ENCODE measurements at places on chromosomes 4 and X.

GRCh38 chr4:17550549-17550948, 26.4 kb upstream of the LAP3 start:
- no peak for DNase-seq

DNA sequence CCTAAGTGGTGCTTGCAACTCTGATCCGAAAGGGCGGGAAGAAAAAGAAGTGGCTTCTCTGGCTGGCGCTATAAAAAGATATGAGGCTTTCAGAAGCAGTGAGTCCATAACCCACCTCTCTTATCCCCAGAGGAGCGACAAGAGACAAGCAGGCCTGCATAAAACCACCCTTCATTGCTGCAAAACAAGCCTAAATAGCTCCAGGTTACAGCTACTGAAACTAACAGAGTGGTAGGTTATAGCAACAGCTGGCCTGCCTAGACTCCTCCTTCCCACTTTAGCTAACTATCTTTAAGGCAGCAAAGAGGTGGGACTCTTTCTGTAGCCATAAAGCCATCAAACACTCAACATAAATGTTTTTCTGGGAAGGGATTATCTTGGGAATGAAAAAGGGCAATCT, 245.0 kb upstream of the GPR101 start:
- no peak for DNase-seq

DNA sequence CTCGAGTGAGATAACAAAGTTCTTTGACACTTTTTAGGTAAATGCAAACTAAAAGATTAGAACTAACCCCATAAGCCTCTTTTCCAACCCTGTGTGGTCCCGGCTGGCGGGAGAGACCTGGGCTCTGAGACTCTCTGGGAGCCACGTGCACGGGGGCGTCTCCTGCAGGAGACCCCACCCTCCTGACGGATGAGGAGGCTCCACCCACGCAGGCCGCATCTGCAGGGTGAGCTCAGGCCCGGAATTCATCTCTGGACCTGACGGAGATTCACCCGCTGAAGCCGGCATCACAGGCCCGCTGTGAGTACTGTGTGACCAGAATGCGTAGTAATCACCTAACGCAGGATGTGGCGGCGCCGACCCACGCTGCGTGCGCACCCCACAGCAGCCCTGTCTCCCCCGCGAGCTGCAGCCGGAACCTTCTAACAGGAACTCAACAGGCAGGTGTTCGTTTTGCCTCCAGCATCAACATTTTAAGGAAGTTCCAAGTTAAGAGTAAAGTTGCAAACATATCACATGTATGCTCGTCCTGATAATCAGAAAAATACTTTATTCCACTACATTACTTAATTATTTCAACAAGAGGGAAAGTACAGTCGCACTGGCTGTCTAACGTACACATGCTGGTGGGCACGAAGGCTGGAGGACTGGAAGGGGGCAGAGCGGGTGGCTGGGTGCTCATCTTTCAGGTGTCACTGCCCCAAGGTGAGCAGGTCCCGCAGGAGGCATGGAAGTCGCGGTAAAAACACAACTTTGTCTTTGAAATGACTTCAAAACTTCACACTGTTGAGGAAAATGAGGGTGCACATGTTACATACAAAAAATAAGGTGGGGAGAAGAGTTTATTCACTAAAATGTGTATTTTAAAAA, 44.5 kb downstream of the FGFRL1 start:
- no peak for DNase-seq

GRCh38 chrX:80808881-80809411, 731 bp downstream of the BRWD3 start:
- DNase-seq: no peak

DNA sequence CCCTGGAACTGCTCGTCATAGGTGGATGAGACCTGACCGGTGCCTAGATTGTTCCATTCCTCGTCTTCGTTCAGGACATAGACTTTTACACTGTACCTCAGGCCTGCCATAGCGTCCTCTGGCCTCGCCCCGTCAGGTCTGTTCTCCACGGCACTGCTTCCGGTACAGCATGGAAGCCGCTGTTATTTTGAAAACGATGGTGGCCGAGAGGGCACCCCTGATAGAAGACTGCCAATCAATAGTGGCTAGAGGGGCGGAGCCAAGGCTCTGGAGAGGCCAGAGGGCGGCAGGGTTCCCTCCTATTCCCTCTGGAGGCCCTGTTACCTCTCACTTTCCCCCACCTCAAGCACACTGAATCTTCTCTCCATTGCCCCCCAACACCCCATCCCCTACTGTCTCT, at the start of gene PPP4R3C:
Gene PPP4R3C, minus strand, starts transcription at position 155 of the 400 bp plus-strand sequence. Its CDS starts 45 bp downstream, at position 110.
- no peak for DNase-seq

DNA sequence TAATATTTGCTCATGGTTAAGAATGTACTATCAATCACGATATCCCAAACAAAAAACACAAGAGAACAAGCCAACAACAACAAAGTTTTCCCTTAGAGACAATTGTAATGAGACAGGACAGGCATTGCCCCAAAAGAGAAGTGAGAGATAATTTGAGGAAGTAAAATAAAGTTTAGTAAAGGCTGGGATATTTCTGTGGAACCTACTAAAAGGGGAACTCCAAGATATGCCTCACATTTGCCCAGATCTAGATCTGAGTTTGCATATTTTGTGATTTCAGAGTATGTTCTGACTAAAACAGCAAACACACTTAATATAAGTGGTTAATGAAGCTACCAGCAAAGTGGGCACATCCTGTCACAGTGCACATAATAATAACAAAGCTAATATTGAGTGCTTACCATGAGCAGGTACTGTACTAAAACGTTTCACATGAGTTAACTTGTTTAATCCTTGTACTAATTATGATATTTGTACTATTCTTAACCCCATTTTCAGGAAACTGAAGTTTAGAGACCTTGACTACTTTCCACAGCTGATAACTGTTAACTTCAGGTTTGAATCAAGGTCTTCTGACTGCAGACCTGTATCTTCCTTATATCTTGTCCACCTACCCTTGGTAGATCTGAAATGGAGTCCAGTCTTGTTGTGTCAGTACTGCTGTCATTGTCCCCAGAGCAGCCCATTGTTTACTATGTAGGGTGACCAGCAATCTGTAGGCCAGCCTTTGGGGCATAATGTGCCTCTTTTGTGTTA, 26.0 kb upstream of the BMP2K start:
- no peak for DNase-seq

DNA sequence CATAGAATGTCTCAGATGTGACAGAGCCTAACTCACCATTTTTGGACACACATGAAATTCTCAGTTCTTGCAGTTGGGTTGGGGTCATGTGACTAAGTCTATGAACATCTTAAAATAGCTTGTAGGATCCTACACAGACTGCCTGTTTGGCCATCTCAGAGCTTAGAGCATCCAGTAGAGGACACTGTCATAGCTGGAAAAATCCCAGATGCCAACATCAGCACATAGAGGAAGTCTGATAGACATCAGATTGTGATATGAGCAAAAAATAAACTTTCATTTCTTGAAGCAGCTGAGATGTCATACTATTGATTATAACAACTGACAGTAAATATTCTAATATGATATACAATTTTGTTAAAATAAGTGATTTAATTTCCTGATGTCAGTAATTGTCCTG, 207.1 kb downstream of the TRAM1L1 start:
- DNase-seq: no peak

- no peak for DNase-seq
Measured at GRCh38 chrX:72495046-72495445, 77.6 kb downstream of the HDAC8 start.

DNA sequence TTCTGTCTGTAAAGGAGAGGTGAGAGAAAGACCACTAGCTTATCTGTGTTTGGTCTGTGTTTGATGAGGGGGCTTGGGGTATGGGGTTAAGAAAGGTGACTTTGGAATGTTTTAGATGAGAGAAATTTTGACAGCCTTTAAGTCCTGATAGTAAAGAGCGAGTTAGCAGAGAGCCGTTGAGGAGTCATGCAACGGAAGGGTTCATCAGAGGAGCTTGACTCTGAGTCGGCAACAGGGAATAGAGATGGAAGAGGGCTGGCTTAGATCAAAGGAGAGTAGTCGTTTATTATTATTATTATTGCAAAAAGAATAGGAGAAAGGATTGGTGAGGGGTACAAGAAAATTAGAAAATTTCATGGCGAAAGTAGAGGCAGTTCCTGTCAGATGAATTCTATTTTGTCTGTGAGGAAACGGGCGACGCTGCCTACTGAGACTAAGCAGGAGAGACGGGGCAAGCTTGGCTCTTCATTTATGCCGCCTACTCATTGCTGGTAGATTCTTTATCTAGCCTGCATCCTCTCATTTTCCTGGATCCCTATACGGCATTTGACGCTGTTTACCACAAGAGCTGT, 473 bp upstream of the VAMP7 start:
- no peak for DNase-seq

DNA sequence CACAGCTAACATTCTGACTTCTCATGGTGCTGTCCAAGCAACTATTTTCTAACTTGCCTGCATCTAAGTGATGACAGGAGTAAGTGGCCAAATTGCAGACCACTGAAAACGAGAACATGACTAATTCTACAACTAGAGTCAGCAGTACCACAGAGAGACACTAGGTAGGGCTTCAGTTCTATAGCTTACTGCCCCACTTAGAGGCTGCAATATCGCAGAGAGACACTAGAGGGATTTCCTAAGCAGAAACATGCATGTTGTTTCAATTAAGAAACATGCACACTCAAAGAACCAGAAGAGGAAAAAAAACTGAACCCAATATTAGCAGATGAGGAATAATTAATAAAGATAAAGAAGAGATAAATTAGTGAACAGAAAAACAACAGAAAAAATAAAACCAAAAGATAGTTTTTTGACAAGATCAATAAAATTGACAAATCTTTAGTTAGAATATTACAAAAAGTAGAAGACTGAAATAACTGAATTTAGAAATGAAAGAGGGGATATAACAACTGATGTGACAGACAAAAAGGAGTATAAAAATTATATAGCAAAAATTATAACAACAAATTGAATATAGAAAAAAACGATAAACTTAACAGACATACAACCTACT, 100.8 kb downstream of the SPIN4 start:
- DNase-seq: no peak

DNA sequence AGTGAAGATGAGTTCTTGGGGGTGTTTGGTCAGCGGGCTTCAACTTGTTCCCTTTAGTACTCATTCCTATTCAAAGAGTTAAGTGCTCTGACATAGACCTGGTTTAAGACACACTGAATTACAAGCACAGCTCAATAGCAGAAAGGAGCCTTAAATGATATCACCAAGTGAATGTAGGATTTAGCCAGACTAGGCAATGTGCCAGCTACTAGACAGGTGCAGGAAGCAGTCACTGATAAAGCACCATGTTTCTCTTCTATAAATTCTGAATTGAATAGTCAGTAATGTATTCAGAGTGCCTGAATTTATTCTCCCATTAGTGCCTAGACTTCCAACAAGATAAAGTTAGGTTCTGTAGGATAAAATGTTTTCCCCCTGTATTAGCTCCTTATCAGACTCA, 63.6 kb downstream of the ASB9 start:
- DNase-seq: no peak

DNA sequence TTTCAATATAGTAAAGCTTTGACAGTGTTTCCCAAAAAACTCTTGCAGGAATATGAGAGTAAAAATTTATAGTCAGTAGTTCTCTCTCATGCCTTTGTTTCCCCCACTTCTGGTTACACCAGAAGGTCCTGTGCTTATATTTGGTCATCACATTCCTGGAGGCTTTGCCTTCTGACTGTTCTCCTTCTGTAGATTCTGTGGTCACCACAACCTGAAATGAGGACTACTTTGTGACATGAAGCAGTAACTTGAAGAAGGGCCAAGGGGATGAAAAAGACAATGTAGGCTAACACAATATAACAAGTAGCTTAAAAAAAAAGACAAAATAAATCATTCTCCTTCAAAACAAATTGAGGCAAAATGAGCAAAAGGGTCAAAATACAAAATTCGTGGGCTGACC, 366.2 kb upstream of the NR3C2 start:
- DNase-seq: no peak

- no peak for DNase-seq
Measured at GRCh38 chr4:70670332-70671014, 4.2 kb upstream of the JCHAIN start.

DNA sequence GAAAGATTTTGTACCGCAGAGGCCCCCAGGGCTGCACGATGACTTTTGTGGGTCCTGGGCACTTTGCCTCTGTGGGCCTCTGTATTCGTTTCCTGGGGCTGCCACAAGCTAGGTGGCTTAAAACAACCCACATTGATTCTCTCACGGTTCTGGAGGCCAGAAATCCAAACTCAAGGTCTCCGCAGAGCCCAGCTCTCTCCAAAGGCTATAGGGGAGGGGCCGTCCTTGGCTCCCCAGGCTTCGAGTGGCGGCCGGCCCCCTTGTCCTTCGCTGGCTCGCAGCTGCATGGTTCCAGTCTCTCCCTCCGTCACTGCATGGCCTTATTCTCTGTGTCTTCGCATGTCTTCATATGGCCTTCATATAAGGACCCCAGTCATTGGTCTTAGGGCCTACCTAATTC, 241.2 kb downstream of the EVC2 start:
- DNase-seq: no peak

- no peak for DNase-seq
Measured at GRCh38 chr4:127124919-127125318, 507.8 kb upstream of the INTU start.

DNA sequence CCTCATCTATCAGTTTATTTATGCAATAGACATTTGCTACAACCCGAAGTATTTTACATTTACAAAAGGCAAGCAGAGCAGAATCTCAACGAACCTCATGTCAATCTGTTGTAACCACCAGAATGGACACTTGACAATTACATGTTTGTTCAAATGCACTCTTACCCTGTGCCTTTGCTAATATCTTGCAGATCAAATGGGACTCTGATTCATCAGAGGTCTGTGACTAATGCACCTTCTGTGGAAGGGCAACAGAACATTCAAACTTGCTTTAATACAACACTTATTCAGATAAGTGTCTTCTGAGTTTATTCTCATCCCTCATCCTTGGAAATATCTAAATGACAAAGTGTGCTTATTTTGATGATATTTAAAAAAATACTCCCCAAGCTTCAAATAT, 644.7 kb upstream of the PCDH10 start:
- DNase-seq: no peak

GRCh38 chr4:185101354-185101890, 41.6 kb upstream of the SLC25A4 start:
- no peak for DNase-seq

DNA sequence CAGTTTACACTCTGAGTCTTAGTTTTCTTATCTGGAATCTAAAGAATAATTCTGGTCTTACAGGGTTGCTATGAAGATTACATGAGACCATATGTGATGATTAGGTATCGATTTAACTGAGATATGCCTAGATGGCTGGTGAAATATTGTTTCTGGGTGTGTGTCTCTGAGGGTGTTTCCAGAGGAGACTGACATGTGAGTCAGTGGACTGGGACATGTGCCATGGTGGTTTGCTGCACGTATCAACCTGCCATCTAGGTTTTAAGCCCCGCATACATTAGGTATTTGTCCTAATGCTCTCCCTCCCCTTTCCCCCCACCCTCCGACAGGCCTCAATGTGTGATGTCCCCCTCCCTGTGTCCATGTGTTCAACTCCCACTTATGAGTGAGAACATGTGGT, 186.0 kb upstream of the CXorf66 start:
- DNase-seq: no peak

GRCh38 chr4:113635739-113636437, 125.7 kb downstream of the CAMK2D start:
- no peak for DNase-seq

DNA sequence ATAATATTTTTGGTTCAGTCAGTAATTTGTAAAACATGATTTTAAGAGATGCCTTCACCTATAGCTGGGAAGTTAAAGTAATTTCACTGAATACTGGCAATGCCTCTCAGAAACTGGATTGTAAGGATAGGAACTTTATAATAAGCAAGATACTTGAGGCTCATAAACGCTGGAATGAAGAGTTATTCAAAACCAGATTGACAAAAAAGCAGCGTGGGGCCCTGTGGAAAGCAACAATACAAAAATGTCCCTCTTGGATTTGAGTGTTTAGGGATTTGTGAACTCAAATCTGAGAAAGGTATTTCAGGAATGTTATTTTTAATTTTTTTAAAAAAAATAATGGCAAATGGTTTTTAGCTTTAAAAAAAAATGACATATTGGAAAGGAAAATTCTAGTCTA, 94.6 kb downstream of the ANK2 start:
- no peak for DNase-seq

Data from NCI-H446 (cell line).